ENCODE measurements at places on chromosomes 6 and 20. TPM values are rescaled to one million over a fixed set of nuclear protein-coding genes. Genes with fewer than 3 reads are reported as not detected.

The MMS22L gene
- total RNA-seq, result 19.6 TPM

DNA sequence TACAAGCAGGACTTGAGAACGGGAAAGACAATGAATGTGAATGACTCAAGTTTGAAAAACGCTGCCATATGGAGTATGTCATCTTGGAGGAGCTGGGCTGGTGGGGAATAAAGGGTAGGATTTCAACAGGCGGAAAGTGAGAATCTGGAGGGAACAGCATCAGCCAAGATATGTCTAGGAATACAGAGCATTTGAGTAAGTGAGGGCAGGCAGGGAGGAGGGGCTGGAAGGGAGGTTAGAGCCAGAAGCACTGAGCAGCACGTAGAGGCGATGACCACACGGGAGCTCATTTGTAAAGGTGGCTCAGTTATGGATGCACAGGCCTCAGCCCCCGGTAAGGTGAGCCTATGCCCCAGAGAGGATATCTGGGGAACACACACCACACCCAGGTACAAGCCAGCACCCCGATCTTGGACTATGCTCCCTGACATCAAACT lies 115.1 kb downstream of the ZMYND8 start:
- H3K4me3 ChIP-seq, result no peak overlapping the region
- DNase-seq, result no peak
- no peaks in the 10 kb centered on the region for H3K4me1 ChIP-seq
- H3K36me3 ChIP-seq, result peaks cover 45% of the 10 kb centered on the region

DNA sequence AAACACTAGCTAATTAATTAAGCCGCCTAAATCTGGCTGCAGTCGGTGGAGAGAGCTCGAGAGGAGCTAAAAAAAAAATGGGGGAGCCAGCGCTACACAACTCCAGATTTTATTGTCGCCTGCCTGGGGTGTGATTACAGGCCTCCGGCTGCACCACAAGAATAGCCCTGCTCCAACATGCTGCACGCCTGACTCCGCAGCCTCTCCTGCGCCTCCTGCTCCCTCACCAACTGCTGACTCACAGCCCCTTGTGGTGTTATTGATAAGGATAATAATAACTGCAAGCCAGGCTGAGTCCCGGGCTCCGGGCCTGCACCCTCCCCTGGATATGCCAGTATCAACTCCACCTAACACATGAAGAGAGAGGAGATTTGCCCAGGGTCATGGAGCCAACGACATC lies 16.8 kb downstream of the SIRPA start:
- H3K36me3 ChIP-seq, result no peaks in the 10 kb centered on the region
- H3K27me3 ChIP-seq, result no peaks in the 10 kb centered on the region
- peaks cover 17% of the 10 kb centered on the region for H3K4me1 ChIP-seq
- no peak overlapping the region for H3K27ac ChIP-seq
- H3K4me3 ChIP-seq, result no peak overlapping the region

DNA sequence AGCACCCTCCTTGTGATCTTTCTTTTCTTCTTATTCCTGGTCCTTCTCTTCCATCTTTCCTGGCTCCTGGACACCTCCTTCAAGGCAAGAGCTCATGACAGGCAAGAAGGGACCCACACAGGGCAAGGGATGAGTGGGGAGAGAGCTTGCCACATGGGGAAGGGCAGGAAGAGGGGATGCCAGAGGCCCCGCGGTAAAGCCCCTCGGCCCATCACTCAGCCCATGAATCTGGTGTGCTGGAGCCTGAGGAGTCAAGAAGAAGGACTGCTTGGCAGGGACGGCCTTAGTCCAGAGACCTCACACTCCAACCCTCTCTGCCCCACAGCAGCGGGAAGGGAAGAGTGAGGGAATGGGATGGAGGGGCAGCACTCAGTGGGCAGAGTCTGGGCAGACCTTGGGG lies 52.3 kb upstream of the SAYSD1 start:
- DNase-seq, result no peak
- H3K4me1 ChIP-seq, result no peaks in the 10 kb centered on the region
- no peaks in the 10 kb centered on the region for H3K27me3 ChIP-seq
- H3K27ac ChIP-seq, result no peak overlapping the region

DNA sequence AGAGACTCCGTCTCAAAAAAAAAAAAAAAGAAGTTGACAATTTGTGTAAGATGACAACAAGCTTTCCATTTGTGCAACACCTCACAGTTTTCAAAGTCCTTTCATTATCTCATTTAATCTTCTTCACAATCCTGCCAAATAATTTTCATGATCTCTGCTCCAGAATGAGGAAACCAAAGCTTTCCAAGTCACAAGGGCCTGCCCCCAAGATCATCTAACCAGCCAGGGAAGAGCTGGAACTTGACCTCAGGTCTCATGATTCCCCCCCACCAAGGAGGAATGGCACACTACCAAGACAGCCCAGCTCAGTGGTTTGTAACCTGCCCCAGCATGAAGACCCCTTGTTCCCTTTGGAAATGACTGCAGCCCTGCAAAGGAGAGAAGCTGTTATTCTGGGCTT lies 74.0 kb upstream of the PIM1 start:
- H3K27me3 ChIP-seq, result no peaks in the 10 kb centered on the region
- H3K4me3 ChIP-seq, result no peak overlapping the region
- DNase-seq, result no peak

- no peaks in the 10 kb centered on the region for H3K27me3 ChIP-seq
- no peak overlapping the region for H3K4me3 ChIP-seq
- H3K27ac ChIP-seq, result peak overlapping the region; percentile 87
- H3K4me1 ChIP-seq, result peaks cover 33% of the 10 kb centered on the region
- no peaks in the 10 kb centered on the region for H3K36me3 ChIP-seq
Measured at GRCh38 chr20:23624324-23624691, 13.4 kb downstream of the CST3 start.

DNA sequence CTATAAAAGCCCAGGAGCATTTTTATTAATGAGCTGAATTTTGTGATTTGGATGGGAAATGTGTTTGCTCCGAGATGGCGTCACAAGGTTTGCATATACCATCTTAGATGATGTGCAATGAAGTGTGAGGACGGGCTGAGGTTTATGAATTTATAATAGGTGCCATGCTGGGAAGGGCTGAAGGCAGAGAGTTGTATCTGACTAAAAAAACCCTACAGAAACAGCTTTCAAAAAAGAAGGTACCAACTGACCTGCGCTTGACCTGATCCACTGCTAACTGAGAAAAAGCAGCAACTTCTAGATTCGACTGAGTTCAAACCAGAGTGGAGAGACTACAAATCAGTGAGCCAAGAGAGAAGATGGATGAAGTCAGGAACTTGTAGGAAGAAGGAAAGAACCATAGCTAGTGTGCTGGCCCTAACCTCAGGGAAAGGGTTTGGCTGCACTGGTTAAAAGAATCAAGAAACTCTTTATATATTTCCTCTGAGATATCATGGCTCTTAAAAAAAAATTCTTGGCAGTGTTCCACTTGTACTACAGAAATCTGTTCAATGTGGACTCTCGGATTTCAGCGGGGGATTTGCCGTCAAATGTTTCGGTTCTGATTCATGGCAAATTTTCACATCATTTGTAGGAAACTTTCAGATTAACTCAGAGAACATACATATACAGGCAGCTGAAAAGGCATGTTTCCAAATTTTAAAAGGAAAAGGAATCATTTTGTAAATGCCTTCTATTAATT lies 56.5 kb upstream of the HDGFL1 start:
- H3K4me1 ChIP-seq, result no peaks in the 10 kb centered on the region
- H3K36me3 ChIP-seq, result no peaks in the 10 kb centered on the region
- H3K27me3 ChIP-seq, result no peaks in the 10 kb centered on the region
- no peak overlapping the region for H3K27ac ChIP-seq
- no peak overlapping the region for H3K4me3 ChIP-seq

The CST7 gene
- total RNA-seq, result 3.7 TPM

The VEGFA gene
- total RNA-seq, result 194 TPM

DNA sequence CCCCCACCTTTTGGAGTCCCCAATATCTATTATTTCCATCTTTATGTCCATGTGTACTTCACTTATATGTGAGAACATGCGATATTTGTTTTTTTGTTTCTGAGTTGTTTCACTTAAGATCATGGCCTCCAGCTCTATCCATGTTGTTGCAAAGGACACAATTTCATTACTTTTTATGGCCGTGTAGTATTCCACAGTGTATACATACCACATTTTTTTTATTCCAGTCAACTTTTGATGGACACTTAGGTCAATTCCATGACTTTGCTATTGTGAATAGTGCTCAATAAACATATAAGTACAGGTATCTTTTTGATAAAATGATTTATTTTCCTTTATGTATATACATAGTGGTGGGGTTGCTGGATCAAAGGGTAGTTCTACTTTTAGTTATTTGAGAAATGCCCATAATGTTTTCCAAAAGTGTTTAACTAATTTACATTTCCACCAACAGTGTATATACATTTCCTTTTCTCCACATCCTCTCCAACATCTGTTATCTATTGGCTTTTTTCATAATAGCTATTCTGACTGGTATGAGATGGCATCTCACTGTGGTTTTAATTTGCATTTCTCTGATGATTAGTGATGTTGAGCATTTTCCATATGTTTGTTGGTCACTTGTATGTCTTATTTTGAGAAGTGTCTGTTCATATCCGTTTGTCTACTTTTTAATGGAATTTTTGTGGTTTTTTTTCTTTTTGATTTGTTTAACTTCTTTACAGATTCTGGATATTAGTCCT lies 34.0 kb upstream of the COL10A1 start:
- H3K4me3 ChIP-seq, result no peak overlapping the region
- no peaks in the 10 kb centered on the region for H3K36me3 ChIP-seq
- no peaks in the 10 kb centered on the region for H3K27me3 ChIP-seq
- H3K27ac ChIP-seq, result no peak overlapping the region
- H3K4me1 ChIP-seq, result no peaks in the 10 kb centered on the region
- no peak for DNase-seq

- DNase-seq, result no peak
- H3K4me3 ChIP-seq, result no peak overlapping the region
- no peaks in the 10 kb centered on the region for H3K36me3 ChIP-seq
- no peak overlapping the region for H3K27ac ChIP-seq
- H3K27me3 ChIP-seq, result no peaks in the 10 kb centered on the region
Measured at GRCh38 chr6:68760941-68761676, 126.0 kb downstream of the ADGRB3 start.

- no peaks in the 10 kb centered on the region for H3K27me3 ChIP-seq
- DNase-seq, result no peak
Measured at GRCh38 chr6:95423331-95423730, 154.0 kb upstream of the MANEA start.

GRCh38 chr6:140774080-140774505 lies 1358.6 kb upstream of the GJE1 start:
- DNase-seq, result no peak
- no peak overlapping the region for H3K4me3 ChIP-seq
- H3K27ac ChIP-seq, result no peak overlapping the region
- no peaks in the 10 kb centered on the region for H3K27me3 ChIP-seq
- peaks cover 12% of the 10 kb centered on the region for H3K4me1 ChIP-seq

DNA sequence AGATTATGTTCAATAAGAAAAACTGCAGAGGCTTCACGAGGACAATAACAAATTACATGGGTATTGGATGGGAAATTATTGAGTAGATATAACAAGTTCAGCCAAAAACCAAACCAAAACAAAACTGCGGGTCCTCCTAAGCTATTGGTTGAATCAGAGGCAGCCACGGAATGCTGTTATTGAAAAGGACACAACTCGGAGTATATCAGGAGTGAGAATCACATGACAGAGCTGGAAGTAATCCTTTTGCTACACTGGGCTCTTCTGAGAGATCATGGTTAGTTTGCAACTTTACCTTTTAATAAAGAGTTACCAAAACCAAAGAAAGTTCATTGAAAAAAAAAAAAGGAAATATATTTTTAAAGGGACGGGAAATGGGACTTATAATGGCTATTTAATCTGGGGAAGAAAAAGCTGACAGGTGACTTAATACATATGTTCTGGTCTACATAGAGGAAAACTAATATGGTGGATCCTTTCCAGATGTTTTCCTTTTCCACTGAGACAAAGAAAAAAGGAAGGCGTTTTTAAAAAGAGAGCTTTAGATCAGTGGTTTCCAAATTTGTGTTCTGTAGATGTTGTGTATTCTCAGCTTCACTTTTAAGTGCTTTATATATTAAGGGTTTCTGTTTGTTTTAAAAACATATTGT lies 6.9 kb upstream of the CITED2 start:
- H3K36me3 ChIP-seq, result no peaks in the 10 kb centered on the region
- no peak overlapping the region for H3K4me3 ChIP-seq
- peak overlapping the region; percentile 33 for H3K27ac ChIP-seq
- H3K27me3 ChIP-seq, result no peaks in the 10 kb centered on the region
- no peak for DNase-seq

DNA sequence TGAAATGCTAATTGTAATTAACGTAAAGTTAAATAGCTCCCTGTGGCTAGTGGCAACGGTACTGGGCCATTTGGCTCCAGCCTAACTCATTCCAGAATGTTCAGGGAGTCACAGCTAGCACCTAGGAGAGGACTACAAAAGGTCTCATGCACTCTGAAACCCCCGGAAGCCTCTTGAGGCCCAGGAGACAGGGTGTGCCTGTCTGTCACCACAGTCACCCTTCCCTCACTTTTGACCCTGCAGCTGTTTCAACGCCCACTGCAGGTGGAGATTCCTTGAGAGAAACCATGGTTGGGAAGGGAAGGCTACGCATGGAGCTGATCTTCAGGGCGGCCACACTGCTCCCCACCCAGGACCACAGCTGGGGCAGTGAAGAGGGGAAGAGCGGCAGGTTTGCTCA lies 58.6 kb downstream of the SULF2 start:
- no peak overlapping the region for H3K27ac ChIP-seq
- DNase-seq, result no peak
- peaks cover 21% of the 10 kb centered on the region for H3K4me1 ChIP-seq
- peaks cover 15% of the 10 kb centered on the region for H3K36me3 ChIP-seq

GRCh38 chr6:25630508-25631278 lies 21.3 kb upstream of the SCGN start:
- H3K4me1 ChIP-seq, result no peaks in the 10 kb centered on the region
- no peaks in the 10 kb centered on the region for H3K36me3 ChIP-seq
- no peak for DNase-seq
- no peak overlapping the region for H3K27ac ChIP-seq

DNA sequence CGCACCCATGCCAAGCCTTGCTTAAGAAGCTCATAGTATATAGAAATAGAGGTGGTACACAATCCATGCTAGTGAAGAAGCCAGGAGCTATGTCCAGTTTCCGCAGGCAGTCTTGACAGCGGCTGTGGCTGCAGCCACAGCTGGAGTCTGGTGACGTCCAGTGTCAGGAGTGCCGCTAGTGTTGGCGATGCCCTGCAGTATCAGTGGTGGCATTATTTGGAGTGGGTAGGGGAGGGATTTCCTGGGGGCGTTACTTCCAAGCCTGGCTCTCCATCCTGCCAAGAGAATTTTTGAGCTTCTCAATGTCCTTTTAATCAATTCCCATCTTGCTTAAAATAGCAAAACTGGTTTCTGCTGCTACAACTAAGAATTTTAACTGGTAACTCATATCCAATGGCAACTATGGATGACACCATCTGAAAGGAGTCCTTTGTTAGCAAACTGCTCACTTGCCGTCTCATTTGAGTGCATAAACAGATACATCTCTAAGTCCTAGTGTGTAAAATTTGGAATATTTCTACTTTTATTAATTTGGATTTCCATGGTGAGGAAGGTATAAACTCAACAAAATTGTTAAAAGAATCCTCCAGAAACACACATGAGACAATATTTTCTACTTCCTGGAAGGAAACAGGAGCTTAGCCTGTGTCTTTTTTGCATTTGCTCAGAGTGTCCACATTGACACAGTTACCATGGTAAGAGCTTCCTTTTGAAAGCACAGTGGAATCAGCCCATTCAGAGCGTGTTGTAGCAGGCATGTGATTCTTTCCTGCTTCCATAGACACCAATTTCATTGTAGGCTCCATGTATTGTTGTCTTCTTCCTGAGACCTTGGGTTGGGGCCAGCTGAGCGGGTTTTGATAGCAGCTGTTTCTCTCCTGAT lies 44.6 kb upstream of the PXDC1 start:
- no peak overlapping the region for H3K27ac ChIP-seq
- no peak for DNase-seq
- H3K36me3 ChIP-seq, result no peaks in the 10 kb centered on the region
- H3K27me3 ChIP-seq, result no peaks in the 10 kb centered on the region

- H3K27me3 ChIP-seq, result no peaks in the 10 kb centered on the region
- H3K4me3 ChIP-seq, result no peak overlapping the region
- no peak for DNase-seq
- no peak overlapping the region for H3K27ac ChIP-seq
- H3K36me3 ChIP-seq, result no peaks in the 10 kb centered on the region
Measured at GRCh38 chr6:35759426-35759825, 17.0 kb upstream of the CLPSL2 start.

All from vagina (tissue), 2 donors.